Activated CD4-positive, alpha-beta T cell treated with anti-CD3 and anti-CD28 coated beads, Interleukin-2, Interleukin-6, amounts not matched to agents 100 ng/mL and 50 ng/mL, durations not matched to agents 16 hours and 8 hours (primary cell): ENCODE measurements at places on chromosomes 1 and 21.

- DNase-seq: no peak
Measured at GRCh38 chr1:231706934-231707333, 80.3 kb downstream of the DISC1 start.

- no peak for DNase-seq
Measured at GRCh38 chr1:70090141-70090540, 115.2 kb downstream of the LRRC40 start.

GRCh38 chr1:167161242-167161641 is 59.4 kb upstream of the POU2F1 start:
- no peak for DNase-seq

DNA sequence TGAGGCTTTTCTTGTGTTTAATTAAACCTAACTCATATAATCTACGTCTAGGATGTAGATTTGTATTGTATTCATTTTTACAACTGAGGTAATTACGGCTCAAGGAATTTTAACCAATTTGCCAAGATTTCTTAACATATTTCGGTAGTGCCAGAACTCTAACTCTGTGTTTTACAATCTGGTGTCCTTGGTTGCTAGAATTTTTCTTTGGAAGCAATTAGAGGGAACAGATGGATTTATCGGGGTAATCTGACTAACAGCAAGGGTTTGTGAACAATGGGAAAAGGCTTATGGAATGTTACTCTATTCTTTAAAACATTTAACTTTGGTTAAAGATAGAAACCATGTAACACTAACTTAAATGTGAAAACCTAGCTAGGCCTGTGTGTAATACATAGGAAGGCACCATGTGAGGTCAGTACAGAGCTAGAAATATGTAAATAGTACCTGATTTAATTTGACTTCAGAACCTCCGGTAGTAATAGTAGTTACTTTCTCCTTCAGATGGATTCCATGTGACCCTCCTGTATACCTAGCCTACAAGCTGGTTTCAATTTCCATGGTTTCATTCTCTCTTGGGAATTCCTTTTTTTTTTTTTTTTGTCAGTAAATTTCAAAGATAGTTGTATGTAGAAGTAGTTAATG is 1.2 kb downstream of the MTF2 start:
- peak; percentile 49 for DNase-seq

DNA sequence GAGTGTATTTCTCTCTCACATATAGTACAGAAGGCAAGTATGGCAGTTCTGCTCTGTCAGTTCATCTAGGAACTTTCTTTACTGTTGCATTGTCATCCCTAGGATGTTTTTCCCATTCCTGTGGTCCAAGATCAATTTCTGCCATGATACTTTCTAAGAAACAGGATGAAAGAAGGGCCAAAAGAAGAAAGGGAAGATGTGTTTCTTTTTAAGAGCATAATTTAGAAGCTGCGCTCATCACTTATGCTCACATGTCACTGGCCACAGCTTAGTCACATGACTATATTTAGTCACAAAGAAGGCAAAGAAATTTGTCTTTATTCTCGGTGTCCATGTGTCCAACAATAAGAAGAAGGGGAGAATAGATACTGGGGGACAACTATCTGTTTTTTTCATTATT is 7.0 kb upstream of the MAST2 start:
- no peak for DNase-seq

- no peak for DNase-seq
Measured at GRCh38 chr1:11352816-11353799, 80.1 kb downstream of the UBIAD1 start.

- DNase-seq: no peak
Measured at GRCh38 chr1:53557369-53557768, 98.2 kb downstream of the DMRTB1 start.

GRCh38 chr1:172820475-172821158 is 161.7 kb downstream of the FASLG start:
- no peak for DNase-seq

DNA sequence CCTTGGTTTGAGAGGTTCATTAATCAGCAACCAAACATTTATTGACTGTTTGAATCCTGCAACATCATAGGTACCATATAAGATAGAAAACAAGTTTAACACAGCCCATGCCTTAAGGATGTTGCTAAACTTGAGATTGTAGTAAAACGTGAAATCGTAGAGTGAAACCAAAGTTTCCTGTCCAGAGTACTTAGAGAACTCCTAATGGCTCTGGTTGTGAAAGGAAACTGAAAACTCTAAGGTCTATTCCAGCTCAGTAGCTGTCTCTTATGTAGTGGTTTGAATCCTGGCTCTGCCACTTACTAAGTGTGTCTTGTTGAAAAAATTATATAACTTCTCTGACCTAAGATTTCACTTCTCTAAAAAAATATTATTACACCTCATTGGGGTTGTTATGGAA is 310.9 kb downstream of the NTNG1 start:
- no peak for DNase-seq

GRCh38 chr1:115829023-115829674 is 11.8 kb downstream of the NHLH2 start:
- no peak for DNase-seq

DNA sequence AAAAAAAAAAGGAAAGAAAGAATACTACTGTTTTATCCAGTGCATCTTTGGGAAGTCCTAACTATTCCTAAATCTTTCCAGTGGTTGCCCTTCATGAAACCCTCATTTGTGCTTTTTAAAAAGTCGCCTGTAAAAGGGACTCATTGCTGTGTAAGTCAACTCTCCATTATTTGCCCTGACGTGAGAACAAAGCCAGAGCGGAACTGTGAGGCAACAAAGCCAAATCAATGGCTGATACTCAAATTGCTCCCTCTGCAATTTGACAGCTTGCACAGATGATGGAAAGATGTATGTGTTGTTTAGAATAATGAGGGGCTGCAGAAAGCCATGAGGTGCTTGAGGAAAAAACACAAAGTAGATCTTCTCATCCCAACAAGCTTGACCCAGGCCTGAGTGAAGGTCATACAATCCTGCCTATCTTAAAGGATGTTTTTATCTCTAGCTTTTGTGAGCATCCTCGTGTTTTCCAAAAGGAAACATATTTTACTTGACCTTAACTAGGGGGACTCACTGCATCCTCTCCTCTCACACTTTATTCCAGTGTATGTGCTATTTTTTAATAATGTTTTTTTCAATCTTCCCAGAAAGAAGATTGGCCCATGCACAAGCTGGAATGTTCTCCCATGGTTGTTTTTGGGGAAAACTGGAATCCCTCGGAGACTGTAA is 33.4 kb downstream of the SMYD2 start:
- DNase-seq: no peak

GRCh38 chr1:214587165-214587564 is 15.8 kb upstream of the CENPF start:
- DNase-seq: no peak

- DNase-seq: no peak
Measured at GRCh38 chr1:235054936-235055335, 73.7 kb downstream of the TOMM20 start.

- no peak for DNase-seq
Measured at GRCh38 chr1:221695301-221695700, 46.6 kb downstream of the DUSP10 start.

DNA sequence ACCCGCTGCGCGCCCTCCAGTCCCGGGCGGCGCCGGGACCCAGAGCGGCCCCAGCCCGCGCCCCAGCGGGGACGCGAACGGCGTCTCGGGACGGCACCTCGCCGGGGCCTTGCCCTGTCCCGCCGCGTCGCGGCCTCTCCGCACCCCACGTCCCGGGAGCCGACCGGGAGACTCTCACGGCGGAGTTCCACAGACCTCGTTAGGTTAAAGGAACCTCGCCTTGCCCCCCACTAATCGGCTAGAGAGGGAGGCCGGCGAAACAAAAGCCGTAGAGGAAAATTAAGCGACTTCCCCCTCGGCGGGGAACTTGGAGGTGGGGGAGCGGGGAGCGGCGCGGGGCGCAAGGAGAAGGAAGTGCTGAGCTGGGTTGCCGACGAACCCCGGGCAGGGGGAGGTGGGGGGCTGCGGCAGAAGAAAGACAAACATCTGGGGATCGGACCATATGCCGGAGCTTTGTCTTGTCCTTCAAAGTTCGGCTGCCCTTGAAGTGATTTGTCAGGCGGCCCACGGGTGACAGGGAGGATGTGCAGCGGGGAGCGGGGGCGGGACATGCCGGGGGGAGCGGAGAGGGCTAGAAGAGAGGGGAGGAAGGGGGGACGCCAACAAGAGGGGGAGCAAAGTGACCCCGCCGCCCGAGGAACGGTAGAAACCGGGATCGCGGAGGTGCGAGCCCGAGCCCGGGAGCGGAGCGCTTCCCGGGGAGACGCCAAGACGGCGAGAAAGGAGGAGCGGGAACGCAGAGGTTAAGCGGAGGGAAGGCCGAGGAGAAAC is 120.0 kb upstream of the RRP15 start:
- peak; percentile 7 for DNase-seq

- DNase-seq: no peak
Measured at GRCh38 chr1:246785494-246786111, 61.4 kb downstream of the SCCPDH start.

GRCh38 chr21:40194185-40194980 is 327.1 kb downstream of the PCP4 start:
- DNase-seq: no peak

GRCh38 chr1:96236156-96236739 is 485.3 kb upstream of the PTBP2 start:
- peak; percentile 16 for DNase-seq

DNA sequence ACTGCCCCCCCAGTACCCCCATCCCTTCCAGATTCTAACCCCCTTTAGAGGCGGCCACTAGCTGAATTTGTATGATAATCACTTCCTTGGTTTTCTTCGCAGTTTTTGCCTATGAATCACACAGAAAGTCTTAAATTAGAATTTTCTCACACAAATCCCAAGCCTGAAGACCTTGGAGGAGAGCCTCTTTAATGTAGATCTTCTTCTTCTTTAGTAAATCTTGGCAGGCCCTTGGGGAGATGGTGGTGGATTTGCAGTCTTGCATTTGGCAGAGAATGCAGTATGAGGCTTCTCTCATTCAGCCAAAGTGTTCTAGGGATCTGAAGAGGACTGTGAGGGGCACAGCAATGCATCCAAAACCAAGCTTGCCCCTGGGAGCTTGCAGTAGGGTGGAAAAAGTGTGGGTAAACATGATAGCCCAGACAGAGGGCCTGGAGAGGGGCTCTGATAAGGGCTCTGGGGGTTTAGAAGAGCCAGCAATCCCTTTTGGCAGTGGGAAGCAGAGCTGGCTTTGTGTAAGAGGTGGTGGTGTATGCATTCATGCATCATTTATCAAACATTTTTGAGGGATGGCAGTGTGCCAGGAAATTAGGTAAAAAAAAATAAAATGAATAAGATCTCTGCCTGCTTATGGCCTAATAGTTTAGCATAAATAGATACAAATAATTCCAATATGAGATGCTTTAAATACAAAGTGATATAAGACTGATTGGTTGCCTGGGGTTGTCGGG is 7.7 kb upstream of the CDC42 start:
- DNase-seq: no peak

DNA sequence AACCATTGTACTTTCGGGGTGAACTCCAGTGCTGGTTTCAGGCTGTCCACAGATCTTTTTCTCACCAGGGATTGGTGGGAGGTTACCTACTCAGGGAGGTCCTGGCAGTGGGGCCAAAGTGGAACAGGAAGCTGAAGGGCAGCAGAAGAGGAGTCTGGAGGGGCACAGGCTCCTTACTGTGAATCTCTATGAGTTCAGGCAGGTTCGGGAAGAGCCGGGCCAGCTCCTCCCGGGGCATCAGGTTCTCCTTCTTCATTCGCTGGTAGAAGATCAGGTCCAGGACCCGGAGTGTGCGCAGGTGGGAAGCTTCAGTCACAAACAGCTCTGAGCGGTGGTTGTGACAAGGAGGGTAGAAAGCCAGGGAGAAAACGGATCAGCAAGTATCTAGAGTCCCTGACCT is 26.7 kb downstream of the LRRC71 start:
- DNase-seq: no peak

GRCh38 chr1:174399211-174399610 is 48.6 kb upstream of the GPR52 start:
- no peak for DNase-seq

DNA sequence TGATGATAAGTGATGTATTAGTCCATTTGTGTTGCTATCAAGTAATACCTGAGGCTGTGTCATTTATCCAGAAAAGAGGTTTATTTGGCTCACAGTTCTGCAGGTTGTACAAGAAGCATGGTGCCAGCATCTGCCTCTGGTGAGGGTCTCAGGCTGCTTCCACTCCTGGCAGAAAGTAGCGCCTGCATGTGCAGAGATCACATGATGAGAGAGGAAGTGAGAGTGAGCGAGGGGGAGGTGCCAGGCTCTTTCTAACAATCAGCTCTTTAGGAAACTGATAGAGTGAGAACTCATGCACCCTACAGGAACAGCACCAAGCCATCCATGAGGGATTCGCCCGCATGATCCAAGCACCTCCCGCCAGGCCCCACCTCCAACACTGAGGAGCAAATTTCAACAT is 2.2 kb upstream of the FHAD1 start:
- DNase-seq: no peak

DNA sequence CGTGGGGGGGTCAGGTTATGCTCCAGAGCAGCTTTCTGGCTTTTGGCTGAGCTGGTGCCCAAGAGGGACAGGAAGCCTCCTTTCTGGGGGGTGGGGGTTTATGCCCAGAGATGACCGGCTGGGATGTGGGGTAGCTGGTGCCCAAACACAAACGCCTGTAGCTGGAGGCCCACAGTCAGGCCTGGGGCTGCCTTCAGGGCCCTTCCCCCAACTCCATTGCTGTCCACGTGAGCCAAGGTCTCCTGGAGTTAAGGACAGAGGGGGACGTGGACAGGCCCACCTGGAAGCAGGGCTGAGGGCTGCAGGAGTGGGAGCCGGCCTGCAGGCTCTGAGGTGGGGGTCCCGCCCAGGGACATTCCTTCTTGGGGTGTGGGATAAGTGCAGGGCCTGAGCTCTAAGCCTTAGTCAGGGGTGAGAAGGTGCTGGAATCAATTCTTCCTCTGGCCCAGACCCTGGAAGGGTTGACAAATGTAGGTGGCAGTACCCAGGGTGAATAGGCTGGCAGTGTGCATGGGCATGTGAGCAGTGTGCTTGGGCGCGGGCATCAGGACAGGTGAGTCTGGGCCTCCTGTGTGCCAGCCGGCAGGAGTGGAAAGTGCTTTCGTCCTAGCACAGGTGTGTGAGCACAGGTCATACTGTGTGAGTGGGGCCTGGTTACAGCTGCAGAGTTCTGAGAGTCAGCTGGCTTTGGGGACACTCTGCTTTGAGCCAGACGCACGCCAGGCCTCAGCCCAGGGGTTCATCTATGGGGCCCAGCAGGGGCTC is 6.8 kb downstream of the CPLANE2 start:
- no peak for DNase-seq

DNA sequence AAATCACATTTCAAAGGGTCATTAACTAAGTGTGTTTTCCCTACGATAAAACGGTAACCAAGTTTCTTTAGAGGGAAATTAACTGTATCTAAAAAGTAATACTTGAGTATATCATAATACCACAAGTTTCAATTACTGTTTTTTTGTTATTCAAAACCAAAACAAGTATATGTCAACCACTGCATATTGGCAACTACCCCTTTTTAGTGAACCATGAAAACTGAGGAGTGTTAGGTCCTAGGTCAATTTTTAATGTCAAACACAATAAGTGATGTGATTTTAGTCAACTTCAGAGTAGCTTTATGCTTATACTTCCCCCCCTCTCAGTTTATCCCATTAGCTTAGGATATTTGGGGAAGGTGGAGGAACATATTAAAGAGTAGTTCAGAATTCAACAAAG is 10.4 kb downstream of the NSL1 start:
- no peak for DNase-seq

GRCh38 chr1:233209481-233209880 is 86.0 kb downstream of the PCNX2 start:
- no peak for DNase-seq

GRCh38 chr1:231936983-231937775 is 310.6 kb downstream of the DISC1 start:
- no peak for DNase-seq
